ENCODE measurements at places on chromosomes 5 and 9. TPM values are rescaled to one million over a fixed set of nuclear protein-coding genes. Genes with fewer than 3 reads are reported as not detected.

- no peak overlapping the region for H3K27ac ChIP-seq
- H3K36me3 ChIP-seq, result no peaks in the 10 kb centered on the region
- H3K27me3 ChIP-seq, result no peaks in the 10 kb centered on the region
- peaks cover 22% of the 10 kb centered on the region for H3K4me1 ChIP-seq
These were observed 54.0 kb upstream of the TNC start for GRCh38 chr9:115171921-115172388.

DNA sequence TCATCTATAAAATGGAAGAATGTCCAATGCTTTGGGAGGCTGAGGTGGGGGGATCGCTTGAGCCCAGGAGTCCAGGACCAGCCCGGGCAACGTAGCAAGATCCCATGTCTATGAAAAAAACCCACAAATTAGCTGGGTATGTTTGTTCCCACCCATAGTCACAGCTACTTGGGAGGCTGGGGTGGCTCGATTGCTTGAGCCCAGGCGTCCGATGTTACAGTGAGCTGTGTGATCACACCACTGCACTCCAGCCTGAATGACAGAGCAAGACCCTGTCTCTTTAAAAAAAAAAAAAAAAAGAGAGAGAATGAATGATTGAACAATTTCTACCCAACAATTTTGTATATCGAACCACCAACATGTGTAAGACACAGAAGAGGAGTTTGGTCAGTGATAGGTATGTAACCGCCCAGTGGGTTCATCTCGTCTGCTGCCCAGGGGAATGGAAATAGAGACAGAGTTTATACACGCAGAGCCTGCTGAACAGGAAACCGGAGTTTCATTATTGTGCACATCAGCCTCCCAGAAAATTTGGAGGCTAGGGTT, 26.2 kb upstream of the ERGIC1 start:
- no peak for DNase-seq
- H3K4me1 ChIP-seq, result peaks cover 23% of the 10 kb centered on the region
- peak overlapping the region; percentile 68 for H3K27ac ChIP-seq
- peak overlapping the region; percentile 31 for H3K4me3 ChIP-seq

DNA sequence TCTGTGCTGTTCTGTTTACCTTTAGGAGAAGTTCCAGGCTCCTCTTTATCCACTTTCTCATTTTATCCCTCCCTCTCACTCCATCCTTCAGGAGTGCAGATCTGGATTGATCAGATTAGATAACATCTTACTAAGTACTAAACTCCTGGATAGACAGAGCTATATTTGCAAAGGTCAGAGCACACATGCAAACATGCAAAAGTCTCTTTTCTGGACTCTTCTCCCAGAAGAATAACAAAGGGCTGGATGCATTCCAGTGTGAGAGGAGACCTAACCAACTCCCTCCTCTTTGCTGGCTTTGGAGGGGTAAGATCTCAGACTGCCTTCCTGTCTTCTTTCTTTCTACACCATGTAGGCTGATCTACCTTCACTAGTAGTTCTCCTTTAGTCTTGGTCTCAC, 21.4 kb downstream of the GARNL3 start:
- H3K27me3 ChIP-seq, result no peaks in the 10 kb centered on the region
- no peak overlapping the region for H3K4me3 ChIP-seq
- no peak for DNase-seq
- no peak overlapping the region for H3K27ac ChIP-seq
- no peaks in the 10 kb centered on the region for H3K36me3 ChIP-seq

DNA sequence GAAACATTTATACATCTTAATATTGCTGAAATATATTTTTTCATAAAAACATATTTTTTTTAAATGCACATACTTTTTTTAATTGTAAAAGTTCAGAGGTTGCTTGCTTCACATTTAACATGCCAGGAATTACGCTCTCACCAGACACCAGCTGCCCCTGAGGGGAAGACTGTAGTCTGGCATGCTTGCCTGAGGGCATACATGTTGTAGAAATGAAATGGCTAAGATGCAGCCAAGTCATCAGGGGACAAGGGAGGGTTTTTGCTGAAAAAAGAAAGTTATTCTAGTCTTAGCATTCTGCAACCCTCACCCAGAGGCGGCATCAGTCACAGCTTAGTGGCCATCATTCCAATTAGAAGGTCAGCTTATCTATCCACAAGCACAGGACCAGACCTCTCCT, 426.7 kb upstream of the FTMT start:
- no peak overlapping the region for H3K27ac ChIP-seq
- H3K36me3 ChIP-seq, result no peaks in the 10 kb centered on the region
- DNase-seq, result no peak
- no peaks in the 10 kb centered on the region for H3K4me1 ChIP-seq

- peaks cover 2% of the 10 kb centered on the region for H3K4me1 ChIP-seq
- no peak for DNase-seq
- no peaks in the 10 kb centered on the region for H3K27me3 ChIP-seq
- no peak overlapping the region for H3K27ac ChIP-seq
These were observed 14.2 kb upstream of the RGS3 start for GRCh38 chr9:113449376-113449775.

DNA sequence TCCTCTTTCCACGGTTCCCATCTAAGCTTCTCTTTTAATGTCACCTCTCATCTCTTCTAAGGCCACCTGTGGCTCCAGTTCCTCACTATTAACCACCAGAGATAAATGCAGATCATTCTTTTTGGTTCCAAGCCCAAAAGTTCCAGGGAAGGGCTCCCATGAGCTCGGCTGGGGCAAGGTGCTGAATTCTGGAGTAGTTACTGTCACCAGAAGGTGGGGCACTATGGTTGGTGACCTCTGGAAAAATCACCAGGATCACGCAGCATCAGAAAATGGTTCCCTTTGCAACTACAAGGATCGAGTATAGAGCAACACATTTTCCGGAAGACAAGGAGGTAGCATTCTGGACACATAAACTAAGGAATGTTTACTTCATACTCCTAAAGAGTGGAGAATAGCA, 528.7 kb upstream of the DAP start:
- H3K36me3 ChIP-seq, result no peaks in the 10 kb centered on the region
- H3K27ac ChIP-seq, result no peak overlapping the region
- no peak overlapping the region for H3K4me3 ChIP-seq
- no peaks in the 10 kb centered on the region for H3K4me1 ChIP-seq
- no peaks in the 10 kb centered on the region for H3K27me3 ChIP-seq

DNA sequence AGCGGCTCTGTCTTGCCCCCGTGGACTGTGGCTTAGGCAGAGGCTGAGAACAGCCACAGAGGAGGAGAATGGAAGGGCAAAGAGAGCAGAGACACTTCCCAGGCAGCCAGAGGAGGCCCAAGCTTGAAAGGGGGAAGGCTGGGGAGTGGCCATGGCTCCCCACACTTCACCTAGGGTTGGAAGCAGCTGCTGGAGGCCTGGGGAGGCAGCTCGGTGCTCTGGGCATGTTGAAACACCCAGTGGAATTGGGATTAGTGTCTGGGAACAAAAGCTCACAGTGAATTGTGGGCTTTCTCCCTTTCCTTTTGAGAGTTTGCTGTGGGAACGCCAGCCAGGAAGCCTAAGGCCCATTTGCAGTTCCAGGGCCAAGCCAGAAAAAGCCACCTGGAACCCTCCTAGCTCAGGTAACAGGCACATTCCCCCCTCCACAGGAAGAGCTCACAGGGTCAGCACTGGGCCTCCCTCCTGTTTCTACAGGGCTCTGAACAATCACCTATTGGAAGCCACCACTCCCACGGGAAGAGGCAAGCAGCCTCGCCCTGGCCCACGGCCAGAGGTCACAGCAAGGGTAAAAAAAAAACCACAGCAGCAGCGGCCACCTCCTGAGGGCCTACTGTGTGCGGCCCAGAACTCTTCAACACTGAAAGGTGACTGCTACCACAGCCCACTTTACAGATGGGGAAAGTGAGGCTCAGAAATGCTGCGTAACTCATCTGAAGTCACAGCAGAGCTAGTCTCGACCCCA, 20.2 kb downstream of the EEIG1 start:
- H3K27me3 ChIP-seq, result no peaks in the 10 kb centered on the region
- peak overlapping the region; percentile 10 for H3K27ac ChIP-seq
- peaks cover 68% of the 10 kb centered on the region for H3K4me1 ChIP-seq
- no peak overlapping the region for H3K4me3 ChIP-seq

DNA sequence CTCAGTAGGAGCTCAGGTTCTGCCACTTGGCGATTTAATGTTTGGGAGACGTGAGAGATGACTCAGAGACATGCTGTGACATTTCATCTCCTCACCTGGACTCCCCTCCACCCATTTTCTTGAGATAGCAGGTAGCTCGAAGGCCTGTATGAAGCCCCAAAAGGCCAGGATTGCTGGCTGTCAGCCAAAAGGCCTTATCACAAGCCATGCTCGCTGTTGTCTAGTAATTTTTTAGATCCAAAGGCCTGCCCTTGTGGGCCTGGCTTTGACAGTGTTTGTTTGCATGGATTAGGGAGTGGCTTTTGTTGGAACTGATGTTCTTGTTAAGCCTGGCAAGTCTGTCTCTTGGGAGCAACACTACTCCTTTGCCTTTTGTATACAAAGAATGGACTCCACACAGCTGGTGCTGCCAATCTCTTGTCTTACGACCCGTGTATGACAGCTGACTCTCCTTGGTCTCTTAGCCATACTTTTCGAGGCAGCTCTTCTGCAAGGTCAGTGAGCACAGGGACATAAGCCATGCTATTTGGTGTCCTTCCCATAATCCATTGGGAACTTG, 22.7 kb downstream of the CAVIN4 start:
- no peak for DNase-seq
- H3K4me3 ChIP-seq, result no peak overlapping the region
- H3K36me3 ChIP-seq, result no peaks in the 10 kb centered on the region
- no peaks in the 10 kb centered on the region for H3K27me3 ChIP-seq

- H3K36me3 ChIP-seq, result no peaks in the 10 kb centered on the region
- no peaks in the 10 kb centered on the region for H3K27me3 ChIP-seq
- H3K4me3 ChIP-seq, result no peak overlapping the region
- no peak for DNase-seq
These were observed 4.1 kb upstream of the ARSI start for GRCh38 chr5:150306775-150307174.

The SPINK7 gene
- not detected for total RNA-seq

The SHISAL2B gene
- not detected for total RNA-seq

The NFX1 gene
- 31.7 TPM for total RNA-seq

Data from HCT116 (cell line).